ENCODE measurements at places on chromosomes 6 and 20.

DNA sequence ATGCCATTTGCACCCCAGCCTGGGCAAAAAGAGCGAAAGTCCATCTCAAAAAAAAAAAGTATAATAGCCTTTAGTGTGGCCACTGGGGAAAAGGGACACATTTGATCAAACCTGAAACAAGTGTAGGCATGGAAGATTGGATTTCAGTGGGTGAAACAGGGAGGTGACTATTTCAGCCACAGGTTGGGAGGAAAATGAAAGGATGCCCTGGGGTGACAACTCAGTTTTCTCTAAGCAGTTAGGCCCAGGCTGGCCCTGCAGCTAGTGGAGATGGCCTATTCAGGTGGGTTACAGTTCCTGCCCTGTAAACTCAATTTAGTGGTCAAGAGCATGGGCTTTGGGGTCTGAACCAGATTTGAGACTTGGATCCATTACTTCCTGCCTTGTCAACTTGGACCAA lies 36.4 kb downstream of the SPATA2 start:
- no peak for DNase-seq

- no peak for DNase-seq
Measured at GRCh38 chr6:84371681-84372080, 144.2 kb upstream of the CEP162 start.

DNA sequence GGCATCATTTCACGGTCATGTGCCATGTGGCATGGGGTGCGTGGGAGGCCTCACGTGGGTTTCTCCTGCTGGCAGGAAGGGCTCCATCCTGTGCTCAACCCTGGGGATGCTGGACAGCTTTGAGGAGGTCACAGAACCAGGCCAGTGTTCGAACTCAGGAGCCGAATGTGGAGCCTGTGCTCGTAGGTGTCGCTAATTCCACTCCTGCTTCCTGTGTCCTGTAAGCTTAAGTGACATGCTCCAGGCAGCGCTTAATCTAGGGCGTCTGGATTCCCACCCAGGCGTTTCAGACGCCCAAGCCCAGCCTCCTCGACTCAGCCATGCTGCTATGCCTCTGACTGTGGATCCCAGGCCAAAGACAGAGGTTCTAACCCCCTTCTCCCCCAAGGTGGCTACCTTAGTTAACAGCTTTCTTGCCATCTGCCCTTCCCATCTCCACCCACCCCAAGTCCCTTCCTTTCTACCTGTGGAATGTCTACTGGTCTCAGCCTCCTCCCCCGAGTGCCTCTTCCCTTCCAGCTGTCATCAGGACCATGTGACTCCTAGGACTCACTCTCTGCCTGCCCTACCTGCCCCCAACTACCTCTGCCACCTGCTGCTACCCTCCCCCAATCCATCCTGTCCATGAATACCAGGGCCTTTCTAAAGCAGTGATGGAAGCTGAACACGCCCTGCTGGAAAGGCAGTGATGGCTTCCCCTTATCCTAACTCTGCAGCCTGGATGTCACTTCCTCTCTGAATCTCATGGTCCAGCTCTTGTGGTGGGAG lies 255.1 kb downstream of the CDH26 start:
- no peak for DNase-seq

DNA sequence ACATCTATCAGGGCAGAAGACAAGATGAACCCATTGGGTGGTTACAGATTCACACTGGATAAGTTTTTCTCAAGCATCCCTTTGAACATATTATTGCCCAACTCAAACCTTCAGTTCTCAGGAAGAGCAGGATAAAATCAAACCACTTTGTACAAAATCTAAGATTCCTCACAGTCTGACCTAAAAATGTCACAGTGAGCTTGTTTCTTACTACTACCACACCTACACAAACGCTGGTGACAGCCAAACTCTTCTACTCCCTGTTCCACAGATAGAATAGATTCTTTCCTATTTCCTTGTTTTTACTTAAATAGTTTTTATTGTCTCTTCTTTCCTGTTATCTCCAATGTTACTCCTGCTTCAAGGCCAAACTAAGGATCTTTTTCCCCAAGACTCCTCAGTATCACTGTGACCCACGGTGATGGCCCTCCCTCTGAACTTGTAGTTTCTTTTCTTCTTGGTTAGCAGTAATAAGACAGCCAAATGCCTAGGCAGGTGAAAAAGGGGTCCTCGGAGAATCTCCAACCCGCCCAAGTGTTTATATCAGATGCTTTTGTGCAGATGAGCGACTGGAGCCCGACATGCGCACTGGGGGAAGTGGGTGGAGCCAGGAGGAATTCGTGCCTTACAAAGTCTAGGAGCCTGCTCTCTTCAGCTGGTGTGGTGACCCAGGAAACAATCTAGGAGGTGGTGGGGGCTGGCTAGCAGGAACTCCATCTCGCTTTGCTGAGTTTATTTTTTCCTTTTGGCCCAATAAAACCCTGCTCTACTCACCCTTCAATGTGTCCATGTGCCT lies 53.4 kb downstream of the SEL1L2 start:
- DNase-seq, result no peak

GRCh38 chr20:2596673-2597279 lies 55.7 kb upstream of the NOP56 start:
- DNase-seq, result no peak

- no peak for DNase-seq
Measured at GRCh38 chr20:24737212-24737850, 211.7 kb upstream of the CST7 start.

GRCh38 chr6:37068356-37069270 lies 63.2 kb downstream of the FGD2 start:
- no peak for DNase-seq

GRCh38 chr6:37694259-37694658 lies 3.4 kb downstream of the MDGA1 start:
- no peak for DNase-seq
